ENCODE measurements at places on chromosomes 16 and 17. TPM values are rescaled to one million over a fixed set of nuclear protein-coding genes. Genes with fewer than 3 reads are reported as not detected.

PIGL gene
- 14.8 TPM for total RNA-seq

GRCh38 chr16:79897104-79897452, 296.5 kb upstream of the MAF start:
- no peak for DNase-seq

DNA sequence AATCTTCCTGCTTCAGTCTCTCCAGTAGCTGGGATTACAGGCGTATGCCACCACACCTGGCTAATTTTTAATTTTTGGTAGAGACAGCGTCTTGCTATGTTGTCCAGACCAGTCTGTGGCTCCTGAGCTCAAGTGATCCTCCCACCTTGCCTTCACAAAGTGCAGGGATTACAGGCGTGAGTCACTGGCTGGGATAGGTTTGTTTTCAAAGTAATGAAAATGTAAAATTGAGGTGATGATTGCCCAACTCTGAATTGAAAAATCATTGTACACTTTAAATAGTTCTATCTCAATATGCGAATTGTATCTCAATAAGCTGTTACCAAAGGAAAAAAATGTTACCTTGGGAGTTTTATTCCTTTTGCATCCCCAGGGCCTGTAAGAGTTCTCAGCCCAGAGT, 1.2 kb upstream of the AMFR start:
- peak; percentile 76 for DNase-seq

DNA sequence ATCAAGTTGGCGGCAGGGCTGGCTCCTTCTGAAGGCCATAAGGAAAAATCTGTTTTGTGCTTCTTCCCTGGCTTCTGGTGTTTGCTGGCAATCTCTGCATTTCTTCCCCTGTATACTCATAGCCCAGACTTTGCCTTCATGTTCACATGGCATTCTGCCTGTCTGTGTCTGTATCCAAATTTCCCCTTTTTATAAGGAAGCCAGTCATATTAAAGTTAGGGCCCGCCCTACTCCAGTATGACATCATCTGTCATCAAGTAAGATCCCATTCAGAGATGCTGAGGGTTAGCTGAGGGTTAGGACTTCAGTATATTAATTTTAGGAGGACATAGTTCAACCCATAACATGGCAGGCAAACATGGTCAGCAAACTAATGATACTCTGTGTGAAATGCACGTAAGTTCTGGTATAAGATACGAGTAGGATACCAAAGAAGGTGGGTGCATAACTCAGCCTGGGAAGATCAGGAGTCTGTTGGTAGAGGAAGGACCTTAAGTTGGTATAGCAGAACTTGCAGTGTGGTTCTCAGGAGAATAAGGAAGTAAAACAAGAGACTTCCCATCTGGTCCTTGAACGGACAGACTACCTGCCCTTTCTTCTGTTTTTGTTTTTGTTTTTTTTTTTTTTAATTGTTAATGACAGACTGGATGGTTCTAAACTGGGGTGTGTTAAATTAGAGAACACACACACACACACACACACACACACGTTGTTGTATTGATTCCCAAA, 13.9 kb downstream of the MAP2K6 start:
- DNase-seq, result no peak

DNA sequence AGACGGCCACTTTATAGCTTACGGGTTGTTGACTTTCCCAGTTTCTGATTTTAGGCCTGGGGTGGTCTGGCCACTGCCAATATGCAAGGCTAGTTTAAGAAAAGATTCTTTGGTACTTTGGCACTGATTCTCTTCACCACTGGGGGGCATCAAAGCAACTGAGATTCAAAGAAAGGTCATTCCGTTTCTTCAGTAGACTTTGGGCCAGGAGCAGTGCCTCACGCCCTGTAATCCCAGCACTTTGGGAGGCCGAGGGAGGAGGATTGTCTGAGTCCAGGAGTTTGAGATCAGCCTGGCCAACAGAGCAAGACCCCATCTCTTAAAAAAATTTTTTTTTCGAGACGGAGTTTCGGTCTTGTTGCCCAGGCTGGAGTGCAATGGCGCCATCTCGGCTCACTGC, 53.0 kb downstream of the RPA1 start:
- peak; percentile 40 for DNase-seq

DNA sequence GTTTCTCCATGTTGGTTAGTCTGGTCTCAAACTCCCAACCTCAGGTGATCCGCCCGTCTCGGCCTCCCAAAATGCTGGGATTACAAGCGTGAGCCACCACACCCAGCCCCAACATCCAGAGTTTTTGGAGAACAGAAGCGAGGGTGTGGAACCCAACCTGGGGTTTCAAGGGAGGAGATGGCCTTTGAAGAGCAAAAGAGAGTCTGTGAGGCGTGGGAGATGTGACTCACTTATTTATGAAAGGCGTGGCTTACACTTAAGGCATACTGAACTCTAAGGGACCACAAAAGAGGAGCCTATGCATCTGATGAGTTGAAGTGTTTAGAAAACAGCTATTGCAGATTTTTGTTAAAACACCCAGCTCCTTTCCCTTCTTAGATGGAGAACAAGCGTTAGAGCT, 18.9 kb downstream of the ARSG start:
- no peak for DNase-seq

ATP2C2 gene
- total RNA-seq, result not detected

GRCh38 chr17:42878924-42879595, 21.5 kb upstream of the G6PC1 start:
- DNase-seq, result no peak

GRCh38 chr17:31467502-31468256, 76.2 kb downstream of the RAB11FIP4 start:
- DNase-seq, result no peak

TBX4 gene
- not detected for total RNA-seq

CAVIN1 gene
- total RNA-seq, result 256 TPM

GRCh38 chr17:69524854-69525253, 110.4 kb downstream of the MAP2K6 start:
- no peak for DNase-seq

TMIGD1 gene
- total RNA-seq, result not detected

GRCh38 chr16:31502981-31503380, 5.2 kb downstream of the RUSF1 start:
- peak; percentile 51 for DNase-seq

- DNase-seq, result peak; percentile 98
These were observed 238.7 kb upstream of the CIBAR2 start for GRCh38 chr16:85350973-85351372.

ACACA gene
- total RNA-seq, result 46.4 TPM

DNA sequence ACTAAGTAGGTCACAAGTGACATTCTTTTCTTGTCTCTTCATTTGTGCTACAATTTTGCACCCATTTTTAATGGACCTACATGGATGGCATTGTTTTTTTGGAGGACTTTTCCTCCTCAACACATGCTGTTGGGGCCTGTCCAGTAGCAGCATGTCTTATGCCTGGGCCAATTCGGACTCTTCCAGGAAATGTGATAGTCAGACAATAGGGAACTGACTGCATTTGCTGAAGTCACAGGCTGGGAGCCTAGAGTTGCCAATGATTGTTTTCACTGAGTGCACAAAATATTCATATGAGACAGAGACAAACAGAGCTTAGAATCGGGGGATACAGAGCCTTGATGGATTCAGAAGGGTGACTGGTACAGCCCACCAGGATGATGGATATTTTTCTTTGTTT, 867.3 kb upstream of the GOT2 start:
- no peak for DNase-seq

- DNase-seq, result no peak
These were observed 1.9 kb downstream of the OR1F1 start for GRCh38 chr16:3189869-3190268.

FBRS gene
- total RNA-seq, result 20.6 TPM

TMC8 gene
- not detected for total RNA-seq

GRCh38 chr16:65657071-65657494, 535.2 kb upstream of the CDH11 start:
- no peak for DNase-seq

PIMREG gene
- total RNA-seq, result 17.2 TPM

DNA sequence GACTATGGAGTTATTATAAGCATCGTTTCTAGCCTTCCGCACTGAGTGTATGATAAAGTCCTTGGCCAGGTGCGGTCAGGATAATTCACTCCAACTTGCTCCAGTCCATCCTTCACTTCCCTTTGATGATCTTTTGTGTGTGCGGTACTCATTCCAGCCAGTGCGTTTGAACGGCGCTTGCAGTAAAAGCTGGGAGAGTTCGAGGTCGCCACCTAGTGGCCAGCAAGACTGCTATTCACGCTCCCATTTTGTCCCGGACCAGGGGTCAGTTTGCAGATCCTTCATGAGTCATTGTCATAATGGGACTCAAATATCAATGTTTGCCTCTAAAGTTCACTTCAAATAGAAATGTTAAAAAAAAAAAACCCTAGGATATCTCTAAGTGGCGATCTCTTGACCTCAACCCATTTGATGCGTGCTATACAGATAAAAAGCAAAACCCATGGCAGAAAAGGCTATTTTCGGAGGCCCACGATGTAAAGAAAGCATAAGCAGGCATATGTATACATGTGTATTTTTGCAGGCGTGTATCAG, 417.1 kb downstream of the TMEM114 start:
- DNase-seq, result peak; percentile 21

- DNase-seq, result no peak
These were observed 1.4 kb downstream of the APRT start for GRCh38 chr16:88810166-88810911.

AIPL1 gene
- not detected for total RNA-seq

DNA sequence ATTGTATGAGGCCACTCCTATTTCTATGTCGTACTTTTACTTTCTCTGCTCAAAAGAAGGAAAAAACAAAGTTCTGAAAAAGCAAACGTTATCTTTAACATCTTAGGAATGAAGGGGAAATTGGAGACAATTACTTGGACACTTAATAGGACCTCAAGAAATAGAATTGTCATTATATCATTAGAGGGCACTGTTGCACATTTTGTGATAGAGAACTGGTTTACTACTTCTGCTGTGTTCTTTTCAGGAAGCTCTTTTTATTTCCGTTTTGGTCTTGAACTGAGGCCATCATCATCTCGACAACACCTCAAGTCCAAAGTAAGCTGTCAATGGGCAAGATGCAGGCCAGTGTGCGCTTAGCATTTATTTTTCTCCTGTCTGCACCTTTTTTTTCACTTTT, 14.6 kb downstream of the COG4 start:
- DNase-seq, result peak; percentile 22

DRC7 gene
- not detected for total RNA-seq

ADAD2 gene
- total RNA-seq, result 0.35 TPM

DNA sequence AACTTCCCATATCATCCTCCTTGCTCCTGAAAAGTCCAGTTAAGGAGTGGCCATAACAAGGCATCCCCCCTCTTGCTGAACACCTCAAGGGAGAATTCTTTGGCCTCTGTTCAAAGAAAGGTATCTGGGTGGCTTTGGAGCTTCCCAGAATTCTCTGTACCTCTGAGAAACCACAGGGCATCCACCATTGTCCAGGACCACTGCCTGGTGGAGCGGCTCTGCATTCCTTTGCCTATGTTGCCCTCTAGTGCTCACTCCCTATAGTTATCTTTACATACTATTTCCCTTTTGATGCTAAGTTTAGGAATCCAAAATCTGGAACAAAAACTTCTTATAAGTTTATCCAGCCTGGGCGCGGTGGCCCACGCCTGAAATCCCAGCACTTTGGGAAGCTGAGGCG, 30.3 kb downstream of the CHD9NB start:
- DNase-seq, result peak; percentile 52

TMEM132E gene
- total RNA-seq, result not detected

GRCh38 chr16:58148099-58148498, 18.9 kb upstream of the CFAP20 start:
- DNase-seq, result no peak

GRCh38 chr17:44733753-44734152, 25.0 kb upstream of the ADAM11 start:
- peak; percentile 5 for DNase-seq

DNA sequence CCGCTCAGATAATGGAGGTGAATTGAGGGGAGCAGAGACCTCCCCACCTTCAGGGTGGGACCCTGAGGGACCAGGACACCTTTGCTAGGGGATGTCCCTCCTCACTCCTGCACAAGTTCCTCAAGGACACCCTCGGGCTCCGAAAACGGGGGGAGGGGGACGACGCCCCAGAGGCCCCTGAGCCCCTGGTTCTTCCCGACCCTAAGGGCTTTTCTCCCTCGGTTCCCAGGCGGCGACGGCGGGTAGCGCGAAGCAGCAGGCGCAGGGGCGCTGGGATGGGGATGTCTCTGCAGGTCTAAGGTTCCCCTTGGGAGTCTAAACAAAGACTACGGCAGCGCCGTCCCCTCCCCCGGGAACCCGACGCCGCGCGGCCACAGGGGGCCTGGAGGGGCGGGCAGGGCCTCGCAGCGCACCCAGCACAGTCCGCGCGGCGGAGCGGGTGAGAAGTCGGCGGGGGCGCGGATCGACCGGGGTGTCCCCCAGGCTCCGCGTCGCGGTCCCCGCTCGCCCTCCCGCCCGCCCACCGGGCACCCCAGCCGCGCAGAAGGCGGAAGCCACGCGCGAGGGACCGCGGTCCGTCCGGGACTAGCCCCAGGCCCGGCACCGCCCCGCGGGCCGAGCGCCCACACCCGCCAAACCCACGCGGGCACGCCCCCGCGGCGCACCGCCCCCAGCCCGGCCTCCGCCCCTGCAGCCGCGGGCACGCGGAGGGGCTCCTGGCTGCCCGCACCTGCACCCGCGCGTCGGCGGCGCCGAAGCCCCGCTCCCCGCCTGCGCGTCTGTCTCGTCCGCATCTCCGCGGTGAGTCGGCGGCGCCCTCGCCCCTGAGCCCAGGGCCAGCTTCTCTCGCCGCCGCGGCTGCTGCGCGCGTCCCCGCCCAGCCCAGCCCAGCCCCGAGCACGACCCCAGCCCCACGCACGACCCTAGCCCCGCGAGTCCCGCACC, 36.7 kb upstream of the NDRG4 start:
- DNase-seq, result no peak

GRCh38 chr16:4783951-4784336, 4.2 kb downstream of the SEPTIN12 start:
- no peak for DNase-seq

HOXB4 gene
- 2.1 TPM for total RNA-seq

KCNG4 gene
- total RNA-seq, result not detected

TBC1D28 gene
- total RNA-seq, result not detected

TAC4 gene
- not detected for total RNA-seq

GRCh38 chr17:78862073-78863023, 21.7 kb upstream of the USP36 start:
- peak; percentile 97 for DNase-seq

KRTAP16-1 gene
- not detected for total RNA-seq

USP36 gene
- total RNA-seq, result 14.8 TPM

DNA sequence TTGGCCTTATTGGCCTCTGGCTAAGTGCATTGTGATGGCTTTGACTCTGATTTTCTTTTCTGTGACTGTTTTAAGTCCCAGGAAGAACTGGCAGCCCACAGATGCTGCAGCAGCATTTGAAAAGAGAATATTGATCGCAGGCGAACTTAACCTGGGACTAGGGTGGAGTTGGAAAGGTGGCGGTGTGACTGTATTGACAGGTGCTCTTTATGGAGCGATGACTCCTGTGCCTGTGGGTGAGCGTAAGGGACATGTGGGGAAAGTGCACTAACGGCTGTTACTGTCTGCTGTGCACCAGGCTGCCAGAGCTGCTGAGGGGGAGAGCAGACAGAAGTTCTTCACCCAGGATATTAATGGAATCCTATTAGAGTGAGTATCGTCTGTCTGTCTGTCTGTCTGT, 21.3 kb downstream of the UBN1 start:
- no peak for DNase-seq

VASN gene
- 10.6 TPM for total RNA-seq

- no peak for DNase-seq
These were observed 18.2 kb downstream of the RAB40C start for GRCh38 chr16:608019-608418.

GRCh38 chr17:1203111-1203966, 23.6 kb upstream of the ABR start:
- peak; percentile 28 for DNase-seq

- no peak for DNase-seq
These were observed 455.5 kb downstream of the SOX9 start for GRCh38 chr17:72576289-72576759.

MYH2 gene
- total RNA-seq, result not detected

- DNase-seq, result no peak
These were observed 1.2 kb downstream of the MMP15 start for GRCh38 chr16:58026705-58027160.

Data from renal cortical epithelial cell (primary cell).